Activated CD8-positive, alpha-beta memory T cell treated with anti-CD3 and anti-CD28 coated beads for 48 hours (primary cell): ENCODE measurements at places on chromosomes 11 and 22.

- DNase-seq = no peak
Observed at GRCh38 chr11:17673951-17674350, 45.4 kb upstream of the MYOD1 start.

DNA sequence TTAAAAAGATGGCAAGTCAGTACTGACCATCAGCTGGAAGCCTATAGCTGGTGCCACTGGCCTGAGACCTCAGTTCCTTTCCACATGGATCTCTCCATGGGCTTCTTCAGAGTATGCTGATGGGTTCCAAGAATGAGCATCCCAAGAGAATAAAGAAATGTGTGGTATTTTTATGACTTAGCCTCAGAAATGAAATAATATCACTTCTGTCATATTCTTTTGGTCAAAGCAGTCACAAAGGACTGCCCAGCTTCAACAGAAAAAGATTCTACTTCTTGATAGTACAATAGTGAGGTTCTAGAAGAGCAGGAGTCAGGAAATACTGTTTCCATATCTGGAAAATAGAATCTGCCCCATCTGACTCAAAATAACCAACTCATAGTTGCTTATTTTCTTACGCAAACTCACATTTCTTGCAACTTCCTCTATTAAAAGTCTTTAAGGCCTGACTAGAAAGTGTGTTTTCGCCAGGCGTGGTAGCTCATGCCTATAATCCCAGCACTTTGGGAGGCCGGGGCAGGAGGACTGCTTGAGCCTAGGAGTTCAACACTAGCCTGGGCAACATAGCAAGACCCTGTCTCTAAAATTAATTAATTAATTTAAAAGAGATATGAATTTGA, 116.9 kb downstream of the SIK3 start:
- DNase-seq = no peak

DNA sequence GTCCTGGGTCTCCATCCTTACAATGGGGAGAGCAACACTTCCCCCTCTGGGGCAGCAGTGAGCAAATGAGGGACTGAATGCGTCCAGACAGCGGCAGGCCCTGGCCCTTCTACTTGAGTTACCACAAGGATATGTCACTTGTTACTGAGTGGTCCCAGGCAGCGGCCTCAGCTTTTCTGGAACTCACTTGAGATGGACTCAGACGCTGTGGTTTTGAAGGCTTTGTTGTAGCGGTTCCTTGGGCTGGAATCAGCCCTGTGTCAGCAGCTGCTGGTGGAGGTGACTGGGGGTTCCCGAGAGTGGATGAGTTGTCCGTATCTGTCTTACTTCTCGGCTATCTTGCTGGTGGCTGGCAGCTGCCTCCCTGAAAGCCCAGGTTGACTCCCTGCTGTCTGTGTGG, 77.0 kb downstream of the MICAL2 start:
- DNase-seq = no peak

DNA sequence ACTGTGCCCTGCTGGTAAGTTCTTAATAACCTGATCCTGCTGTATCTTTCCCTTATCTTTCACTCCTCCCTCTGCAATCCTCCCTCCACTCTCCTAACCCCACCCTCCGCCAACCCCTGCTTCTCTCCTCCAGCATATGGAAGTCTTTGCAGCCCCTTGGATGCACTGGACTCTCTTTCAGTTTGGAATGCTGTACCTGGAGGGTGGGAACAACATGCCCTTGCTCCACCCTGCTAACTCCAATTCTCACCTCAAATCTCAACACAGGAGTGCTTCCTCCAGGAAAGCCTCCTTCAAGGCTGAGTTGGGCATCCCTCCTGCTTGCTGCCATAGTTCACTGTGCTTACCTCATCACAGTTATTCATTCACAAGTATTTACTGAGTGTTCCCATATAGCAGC, 52.8 kb upstream of the LDLRAD3 start:
- no peak for DNase-seq

DNA sequence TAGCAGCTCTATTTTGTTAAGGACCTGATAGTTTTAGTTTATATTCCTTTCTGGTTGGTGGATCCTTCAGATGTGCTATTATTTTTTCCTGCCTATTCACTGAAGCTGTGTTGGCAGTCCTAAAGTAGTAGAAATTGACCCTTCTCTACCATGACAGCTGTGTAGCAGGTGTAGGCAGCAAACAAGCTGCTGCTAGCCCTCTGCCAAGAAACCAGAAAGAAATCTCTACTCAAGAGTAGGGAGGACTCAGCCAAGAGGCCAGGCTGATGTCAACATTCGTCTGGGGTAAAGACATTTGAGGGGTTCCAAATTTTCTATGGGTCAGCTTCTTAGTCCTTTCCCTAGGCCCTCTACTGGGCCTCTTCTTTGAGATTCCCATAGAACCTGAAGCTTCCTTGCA, 51.2 kb downstream of the CSTF3 start:
- no peak for DNase-seq

DNA sequence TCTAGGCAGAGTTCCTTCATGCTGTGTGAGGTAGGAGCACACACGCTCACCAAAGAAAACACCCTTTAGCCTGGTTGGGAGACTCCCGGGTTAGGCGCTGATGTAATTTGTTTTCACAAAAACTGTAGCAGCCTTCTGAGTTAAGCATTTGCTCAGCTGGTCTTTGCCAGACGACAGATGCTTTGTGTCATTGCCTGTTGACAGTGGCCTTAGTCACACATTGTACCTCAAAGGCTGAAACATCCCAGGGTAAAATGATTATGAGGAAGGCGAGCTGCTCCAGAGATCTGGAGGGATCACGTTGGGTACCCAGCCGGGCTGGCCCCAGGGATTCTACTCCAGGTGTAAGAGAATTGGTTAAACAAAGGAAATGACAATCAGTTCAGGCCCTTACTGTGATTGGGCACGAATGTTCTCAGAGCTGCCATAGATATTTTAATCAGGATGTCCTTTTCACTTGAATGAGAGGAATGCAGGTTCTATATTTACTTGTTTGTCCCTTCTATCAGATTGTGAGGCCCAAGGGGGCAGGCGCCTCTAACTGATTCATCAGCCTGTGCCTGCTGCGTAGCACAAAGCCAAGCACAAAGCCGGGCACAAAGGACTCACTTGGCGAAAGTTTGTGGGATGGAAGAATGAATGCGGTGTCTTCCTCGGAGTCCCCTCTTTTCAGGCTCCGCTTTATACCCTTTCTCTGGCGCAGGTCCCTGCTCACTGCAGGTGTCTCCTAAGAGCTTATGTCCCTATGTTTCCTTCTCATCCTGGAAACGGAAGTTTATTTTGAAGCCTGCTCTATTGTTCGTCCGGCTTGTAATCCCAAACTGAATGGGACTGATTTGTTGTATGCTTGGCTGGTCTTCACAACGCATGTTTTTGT, 47.1 kb downstream of the ADM start:
- no peak for DNase-seq
